ENCODE measurements at places on chromosomes 2 and 18. TPM values are rescaled to one million over a fixed set of nuclear protein-coding genes. Genes with fewer than 3 reads are reported as not detected.

Gene COL3A1
- total RNA-seq = 0.43 TPM

Gene CRYBA2
- total RNA-seq = not detected

Gene HYCC2
- 20.1 TPM for total RNA-seq

Gene SERPINB10
- total RNA-seq = not detected

Gene MAP2
- not detected for total RNA-seq

Gene R3HDM1
- total RNA-seq = 47.8 TPM

Gene KCNK3
- not detected for total RNA-seq

Gene DRC1
- total RNA-seq = not detected

Gene PDK1
- total RNA-seq = 44.9 TPM

Gene C2orf72
- 0.96 TPM for total RNA-seq

Gene CYS1
- 0.78 TPM for total RNA-seq

Gene ANKRD30B
- not detected for total RNA-seq

Gene C2orf80
- not detected for total RNA-seq

Gene CYP26B1
- not detected for total RNA-seq

Gene ABHD1
- 1.2 TPM for total RNA-seq

Gene HOXD9
- total RNA-seq = not detected

Gene SERPINB3
- not detected for total RNA-seq

Gene TXNL1
- total RNA-seq = 96.3 TPM

Gene G6PC2
- not detected for total RNA-seq

Gene HOXD12
- total RNA-seq = not detected

All from activated T-helper 2 cell treated with anti-CD3 and anti-CD28 coated beads, Interferon-gamma antibody, Interleukin-2, Interleukin-4, amounts not matched to agents 10 μg/mL and 5 μg/mL and 100 μg/mL, durations not matched to agents 14 hours and 24 hours and 36 hours (primary cell).